ENCODE measurements at places on chromosomes 3 and 15. TPM values are rescaled to one million over a fixed set of nuclear protein-coding genes. Genes with fewer than 3 reads are reported as not detected.

Gene KCNMB3
- polyA plus RNA-seq, result 0.23 TPM

Gene NPAP1
- polyA plus RNA-seq, result not detected

Gene GPR27
- polyA plus RNA-seq, result not detected

Gene SCN5A
- polyA plus RNA-seq, result not detected

DNA sequence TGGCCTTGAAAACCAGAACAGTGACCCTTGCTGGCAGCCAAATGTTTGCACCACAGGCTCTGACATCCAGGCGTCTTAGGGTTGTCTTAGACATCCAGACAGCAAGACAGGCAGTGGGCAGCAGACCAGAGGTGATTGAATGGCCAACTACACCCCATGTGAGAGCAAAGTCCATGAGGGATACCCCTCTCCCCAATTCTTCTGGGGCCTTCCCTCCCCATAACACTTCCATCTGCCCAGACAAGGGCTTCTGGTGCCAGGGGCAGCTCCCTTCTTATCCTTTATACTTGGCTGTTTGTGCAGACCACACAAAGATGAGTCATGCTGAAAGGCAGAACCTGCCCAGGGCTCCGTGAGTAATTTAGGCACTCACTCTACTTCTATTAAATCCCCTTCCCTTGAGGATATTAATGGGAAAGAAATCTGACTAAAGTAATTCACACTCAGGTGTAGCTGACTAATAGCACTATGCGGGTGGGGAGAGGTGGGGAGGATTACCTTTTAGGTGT, 257.9 kb downstream of the UACA start:
- no peak for DNase-seq

DNA sequence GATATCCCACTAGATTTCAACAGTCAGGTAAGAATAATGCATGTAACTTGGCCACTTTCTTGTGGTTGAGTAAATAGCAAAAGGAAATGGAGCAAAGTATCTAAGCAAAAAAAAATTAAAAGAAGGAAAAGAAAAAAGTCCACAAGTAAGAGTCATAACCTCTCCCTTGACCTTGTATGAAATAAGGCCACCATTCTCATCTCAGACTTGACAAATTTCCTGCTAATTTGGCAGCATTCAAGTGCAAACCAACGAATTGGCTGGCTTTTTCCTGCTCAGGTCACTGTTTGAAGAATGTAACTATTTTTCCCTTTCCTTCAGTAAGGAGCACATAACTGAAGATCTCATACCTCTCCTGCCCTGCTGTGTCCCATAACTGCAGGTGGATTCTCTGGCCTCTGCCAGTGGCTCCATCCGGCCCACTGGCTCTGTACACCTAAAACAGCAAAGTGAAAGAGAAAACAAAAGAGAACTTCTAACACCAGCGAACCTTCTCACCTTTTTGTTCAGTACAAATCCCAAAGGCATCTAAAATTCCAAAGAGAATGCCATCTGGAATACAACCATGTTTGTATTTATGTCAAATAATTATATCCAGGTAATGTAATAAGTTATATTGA, 33.4 kb upstream of the RSL24D1 start:
- no peak for DNase-seq

GRCh38 chr3:122349171-122349570, 24.1 kb downstream of the CSTA start:
- DNase-seq, result no peak

- DNase-seq, result no peak
Measured at GRCh38 chr3:136943436-136943835, 14.3 kb upstream of the IL20RB start.

Measured in naive thymus-derived CD4-positive, alpha-beta T cell (primary cell).